ENCODE measurements at places on chromosomes 4 and X. TPM values are rescaled to one million over a fixed set of nuclear protein-coding genes. Genes with fewer than 3 reads are reported as not detected.

The DCK gene
- 9.8 TPM for total RNA-seq

The SSX3 gene
- not detected for total RNA-seq

The IGFBP7 gene
- total RNA-seq: 529 TPM

The GATA1 gene
- total RNA-seq: not detected

The F11 gene
- 0.19 TPM for total RNA-seq

The MAD2L1 gene
- total RNA-seq: 2.0 TPM

The TLR1 gene
- total RNA-seq: 35.8 TPM

The NDP gene
- total RNA-seq: 0.63 TPM

The MAGEC2 gene
- not detected for total RNA-seq

The ADGRA3 gene
- 28.0 TPM for total RNA-seq

The RBM47 gene
- total RNA-seq: 54.4 TPM

The SH2D1A gene
- 2.0 TPM for total RNA-seq

The GAGE13 gene
- total RNA-seq: not detected

The ZNF157 gene
- total RNA-seq: 0.44 TPM

The MND1 gene
- 1.6 TPM for total RNA-seq

The SSX2B gene
- total RNA-seq: not detected

The SLITRK2 gene
- 2.1 TPM for total RNA-seq

The RNF175 gene
- total RNA-seq: not detected

The CWH43 gene
- total RNA-seq: not detected

The TLL1 gene
- 16.8 TPM for total RNA-seq

The GPRASP2 gene
- 12.6 TPM for total RNA-seq

The DCAF12L1 gene
- total RNA-seq: not detected

The TMEM31 gene
- not detected for total RNA-seq

The RPS6KA6 gene
- 0.79 TPM for total RNA-seq

The TXK gene
- 3.0 TPM for total RNA-seq

Data from omental fat pad (tissue), 4 donors.